ENCODE measurements at places on chromosomes 11 and 22.

DNA sequence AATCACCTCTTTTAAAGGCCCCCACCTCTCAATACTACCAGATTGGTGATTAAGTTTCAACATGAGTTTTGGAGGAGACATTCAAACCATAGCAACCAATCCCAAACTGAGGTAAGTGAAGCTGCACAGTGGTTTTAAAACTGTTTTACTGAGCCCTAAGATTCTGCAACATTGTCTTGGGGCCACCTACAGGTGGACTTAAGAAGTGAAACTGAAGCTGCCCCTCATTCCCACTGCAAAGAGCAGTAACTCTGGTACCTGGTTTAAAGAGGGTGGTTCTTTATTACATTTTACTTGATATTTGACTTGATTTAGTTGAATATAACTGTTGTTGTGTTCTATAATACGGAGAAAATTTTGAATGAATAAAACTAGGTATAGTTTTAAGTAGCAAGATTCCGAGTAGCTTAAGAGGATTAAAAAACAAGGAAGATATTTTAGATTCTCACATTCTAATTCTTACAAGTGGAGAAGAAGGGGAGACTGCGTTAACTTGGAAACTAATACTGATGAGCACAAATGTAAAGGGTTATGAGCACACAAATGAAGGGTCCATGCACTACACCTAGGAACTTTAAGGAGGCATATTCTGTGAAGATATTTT lies 26.7 kb downstream of the SYT9 start:
- DNase-seq: no peak

DNA sequence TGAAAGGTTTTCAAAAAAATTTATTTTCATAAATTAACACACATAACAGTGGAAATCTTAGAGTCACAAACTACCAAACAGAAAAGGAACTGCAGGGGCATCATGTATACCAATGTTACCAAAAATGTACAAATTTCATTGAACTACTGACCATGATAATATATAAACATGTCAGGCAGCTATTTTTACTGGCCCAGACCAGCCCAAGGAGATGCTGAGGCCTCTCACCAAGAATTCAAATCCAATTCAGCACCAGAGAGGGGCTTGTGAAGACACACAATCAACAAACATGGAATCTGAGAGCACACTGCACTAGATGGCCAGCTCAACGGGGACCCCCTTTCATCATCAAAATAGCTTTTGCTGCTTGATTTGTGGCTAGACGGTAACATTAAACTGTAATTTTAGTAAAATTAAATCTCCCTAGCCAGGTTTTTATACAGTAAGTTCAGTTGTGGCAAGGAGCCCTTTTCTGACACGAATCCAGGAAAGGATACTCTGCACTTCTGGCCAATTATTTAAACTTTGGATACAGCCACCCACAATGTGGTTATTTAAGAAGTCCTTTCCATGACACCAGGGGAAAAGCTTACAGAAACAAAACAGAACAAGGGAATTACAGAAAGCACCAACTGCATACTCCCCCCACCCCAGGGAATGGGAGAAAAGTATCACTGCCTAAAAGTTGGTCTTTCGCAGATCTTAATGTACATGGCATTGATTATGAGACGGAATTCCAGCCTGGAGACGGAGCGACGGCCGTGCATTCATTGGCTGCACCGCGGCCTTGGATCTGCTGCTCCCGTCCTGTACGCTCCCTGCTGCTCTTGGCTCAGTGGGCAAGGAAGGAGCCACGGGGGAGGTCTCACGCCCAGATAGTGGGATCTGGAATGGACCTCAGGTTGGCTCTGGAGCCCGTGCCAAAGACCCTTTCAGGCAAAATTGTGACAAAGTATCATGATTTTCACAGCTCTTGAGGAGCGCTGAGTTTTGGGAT lies 19.6 kb upstream of the PISD start:
- no peak for DNase-seq

GRCh38 chr11:64259533-64260067 lies 8.3 kb downstream of the PLCB3 start:
- DNase-seq: no peak

- no peak for DNase-seq
Observed at GRCh38 chr11:109088086-109088485, 333.9 kb upstream of the C11orf87 start.

DNA sequence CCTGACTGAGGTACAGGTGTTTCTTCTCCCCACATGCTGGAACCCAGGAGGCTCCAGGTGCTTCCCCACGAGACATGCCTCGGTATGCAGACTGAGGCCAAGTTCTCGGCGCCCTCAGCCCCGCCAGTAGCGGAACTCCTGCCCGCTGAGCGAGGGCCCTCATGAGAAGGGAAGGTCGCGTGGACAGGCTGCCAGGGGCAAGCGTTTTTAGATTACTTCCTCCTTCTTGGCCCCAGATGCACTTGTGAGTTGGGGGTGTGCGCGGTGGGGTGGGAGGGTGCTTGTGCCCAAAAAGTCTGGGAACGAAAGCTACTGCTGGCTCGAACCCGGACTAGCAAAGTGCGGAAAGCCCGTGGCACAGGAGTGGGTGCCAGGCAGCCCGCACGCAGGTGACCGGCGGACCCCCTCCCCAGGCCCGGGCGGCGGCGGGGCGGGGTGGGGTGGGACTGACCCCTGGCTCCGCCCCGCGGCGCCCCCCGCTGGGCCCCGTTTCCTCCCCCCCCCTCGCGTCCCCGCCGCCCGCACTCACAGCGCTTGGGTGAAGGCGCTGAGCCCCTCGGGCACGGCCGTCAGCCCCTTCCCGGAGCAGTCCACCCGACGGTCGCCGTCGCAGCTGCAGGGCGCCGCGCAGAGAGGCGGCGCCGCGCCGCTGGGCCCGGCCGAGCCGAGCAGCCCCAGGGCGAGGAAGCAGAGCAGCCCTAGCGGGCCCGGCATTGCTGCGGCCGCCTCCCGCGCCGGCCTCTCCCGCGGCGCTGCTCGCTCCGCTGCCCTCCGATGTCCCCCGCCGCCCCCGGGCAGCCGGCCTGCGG lies 797 bp downstream of the LGR4 start:
- DNase-seq: no peak

- no peak for DNase-seq
Observed at GRCh38 chr22:42930810-42931420, 73.8 kb upstream of the ARFGAP3 start.

- DNase-seq: no peak
Observed at GRCh38 chr22:29768052-29768693, 1.0 kb downstream of the UQCR10 start.

- DNase-seq: no peak
Observed at GRCh38 chr22:36360011-36360410, 27.8 kb downstream of the MYH9 start.

DNA sequence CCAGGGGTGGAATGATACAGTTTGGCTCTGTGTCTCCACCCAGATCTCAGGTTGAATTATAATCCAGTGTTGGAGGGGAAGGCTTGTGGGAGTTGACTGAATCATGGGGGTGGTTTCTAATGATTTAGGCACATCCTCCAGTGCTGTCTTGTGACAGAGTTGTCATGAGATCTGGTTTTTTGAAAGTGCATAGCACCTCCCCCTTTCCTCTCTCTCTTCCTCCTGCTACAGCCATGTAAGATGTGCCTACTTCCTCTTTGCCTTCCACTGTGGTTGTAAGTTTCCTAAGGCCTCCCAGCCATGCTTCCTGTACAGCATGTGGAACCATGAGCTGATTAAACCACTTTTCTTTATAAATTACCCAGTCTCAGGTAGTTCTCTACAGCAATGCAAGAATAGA lies 45.1 kb downstream of the THAP12 start:
- no peak for DNase-seq

DNA sequence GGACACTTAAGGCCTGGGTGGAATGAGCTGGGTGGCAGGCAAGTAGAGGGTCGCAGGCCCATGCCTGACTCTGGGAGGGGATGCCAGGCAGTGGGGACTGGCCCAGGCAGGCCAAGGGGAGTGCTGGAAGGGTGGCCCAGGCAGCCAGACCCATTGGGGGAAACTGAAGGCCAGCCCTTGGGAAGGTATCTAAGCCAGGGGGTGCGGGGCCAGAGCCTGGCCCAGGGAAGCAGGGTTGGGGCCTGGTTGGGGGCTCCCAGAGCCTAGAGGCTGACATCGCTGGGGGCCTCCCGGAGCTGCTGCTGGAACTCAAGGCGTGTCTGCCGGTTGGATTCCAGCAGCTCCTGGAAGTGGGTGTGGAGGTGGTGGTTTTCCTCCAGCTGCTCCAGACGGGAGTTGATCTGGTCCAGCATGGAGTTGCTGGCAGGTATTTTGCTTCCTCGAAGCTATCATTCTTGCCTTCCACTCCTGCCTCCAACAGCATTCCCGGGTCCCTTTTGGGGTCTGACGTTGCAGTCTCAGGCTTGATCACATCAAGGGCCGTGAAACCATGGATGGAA lies 35.3 kb upstream of the XBP1 start:
- no peak for DNase-seq

DNA sequence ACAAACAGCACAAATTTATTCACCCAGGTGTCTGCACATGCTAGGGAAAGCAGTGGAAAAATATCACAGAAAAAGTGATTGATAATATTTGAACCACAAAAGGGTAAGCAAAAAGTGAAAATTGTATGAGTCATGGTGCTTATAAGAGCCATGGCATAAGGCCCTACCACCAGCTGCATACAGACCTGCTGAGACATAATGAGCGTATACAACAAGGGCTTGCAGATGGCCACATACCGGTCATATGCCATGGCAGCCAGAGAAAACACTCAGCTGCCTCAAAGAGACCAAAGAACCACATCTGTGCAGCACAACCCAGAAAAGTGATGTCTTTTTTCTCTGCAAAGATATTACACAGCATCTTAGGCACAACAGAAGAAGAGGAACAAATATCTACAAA lies 71.4 kb upstream of the OR9G4 start:
- no peak for DNase-seq

DNA sequence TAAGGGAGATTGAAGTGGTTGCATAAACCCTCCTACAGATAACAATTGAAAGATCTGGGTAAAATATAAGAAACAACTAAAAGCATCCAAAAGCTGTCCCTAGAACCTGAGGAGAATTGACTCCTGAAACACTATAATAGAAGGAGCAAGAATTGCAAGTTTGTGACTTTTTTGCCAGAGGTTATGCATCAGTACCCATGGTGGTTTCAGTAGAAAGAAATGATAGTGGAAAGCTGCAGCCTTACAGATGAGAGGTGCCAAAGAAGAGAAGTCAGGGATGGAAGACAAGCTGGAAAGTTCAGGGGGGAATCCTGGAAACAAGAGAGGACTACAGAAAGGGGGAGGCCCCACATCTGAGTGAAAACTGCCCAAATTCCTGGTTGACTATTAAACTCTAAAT lies 80.7 kb downstream of the PACS1 start:
- DNase-seq: no peak

DNA sequence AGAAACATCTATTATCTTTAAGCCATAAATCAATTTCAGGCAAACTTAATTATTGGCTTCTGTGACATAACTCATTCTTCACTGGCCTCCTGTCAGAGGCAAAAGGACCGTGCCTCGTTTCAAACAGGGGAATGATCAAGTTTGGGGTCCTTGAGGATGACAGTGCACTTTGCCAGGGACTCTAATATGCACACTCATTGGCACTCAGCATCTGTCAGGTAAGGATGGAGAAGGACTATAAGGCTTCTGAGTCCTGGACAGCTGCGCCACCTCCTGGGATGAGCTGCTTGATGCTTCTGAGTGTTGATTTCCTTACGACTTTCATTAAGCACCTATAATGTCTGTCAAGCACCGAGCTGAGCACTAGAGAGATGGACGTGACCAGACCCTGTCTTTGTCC lies 20.2 kb downstream of the BPIFC start:
- no peak for DNase-seq

DNA sequence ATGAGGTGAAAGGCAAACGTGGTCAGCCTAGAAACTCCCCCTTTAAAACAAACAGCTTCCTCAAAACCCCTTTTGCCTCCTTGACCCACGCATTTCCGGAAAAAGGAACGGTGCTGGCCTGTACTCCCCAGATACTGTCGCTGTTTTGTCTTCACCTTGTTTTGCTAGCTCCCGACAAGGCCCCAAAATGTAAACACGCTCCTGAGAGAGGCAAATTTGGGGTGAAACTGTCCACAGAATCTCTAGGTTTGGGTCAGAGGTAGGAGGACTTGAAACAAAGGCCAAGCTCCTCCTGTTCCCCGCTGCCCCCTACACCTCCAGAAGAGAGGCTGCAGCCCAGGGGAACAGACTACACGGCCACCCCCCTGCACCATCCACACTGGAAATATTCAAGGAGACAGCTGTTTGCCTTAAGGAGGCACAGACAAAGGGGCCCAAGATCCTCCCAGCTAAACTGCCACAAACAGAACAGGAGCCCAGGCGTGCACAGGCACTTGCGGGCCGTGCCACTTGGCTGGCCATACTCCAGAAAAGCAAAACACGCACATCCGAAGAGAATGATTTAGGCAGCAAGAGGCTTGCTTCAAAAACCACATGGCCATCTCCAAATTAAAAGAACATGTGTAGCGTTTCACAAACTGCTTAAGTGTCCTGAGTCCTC lies 160.5 kb upstream of the GRK3 start:
- DNase-seq: no peak

GRCh38 chr22:49044091-49044490 lies 783.6 kb downstream of the BRD1 start:
- no peak for DNase-seq

GRCh38 chr11:130409594-130410388 lies 18.6 kb downstream of the ADAMTS8 start:
- DNase-seq: no peak

- DNase-seq: no peak
Observed at GRCh38 chr11:73314117-73314961, 6.3 kb downstream of the ARHGEF17 start.

GRCh38 chr11:10566257-10566957 lies 2.1 kb downstream of the LYVE1 start:
- no peak for DNase-seq

GRCh38 chr22:44325718-44326490 lies 13.2 kb upstream of the SHISAL1 start:
- DNase-seq: no peak

DNA sequence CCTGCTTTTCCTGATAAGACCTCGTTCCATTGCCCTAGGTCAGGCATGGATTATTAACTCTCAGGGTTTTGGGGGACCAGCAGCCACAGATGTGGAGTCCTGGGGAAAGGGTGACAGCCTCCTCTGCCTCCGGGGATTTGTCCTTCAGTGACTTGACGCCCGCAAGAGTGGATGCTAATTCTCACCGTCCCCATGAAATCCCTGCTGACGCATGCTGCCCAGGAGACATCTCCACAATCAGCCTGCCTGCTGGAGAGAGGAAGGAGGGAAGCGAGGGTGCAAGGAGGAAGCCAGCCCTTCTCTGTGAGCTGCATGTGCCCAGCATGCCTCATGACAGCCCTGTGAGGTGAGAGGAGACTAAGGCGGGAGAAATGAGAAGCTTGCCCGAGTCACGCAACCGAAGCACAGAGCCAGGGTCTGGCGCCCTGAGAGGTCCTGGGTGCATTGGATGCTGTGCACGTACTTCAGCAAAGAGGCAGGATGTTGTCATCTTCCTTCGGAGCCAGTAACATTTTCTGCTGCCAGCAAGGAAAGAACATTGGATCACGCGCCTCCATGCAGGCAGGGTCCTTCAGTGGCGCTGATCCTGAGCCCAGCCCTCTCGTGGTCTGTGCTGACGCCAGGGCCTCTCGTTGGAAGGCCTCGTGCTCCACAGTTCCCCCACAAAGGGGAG lies 27.3 kb upstream of the KRTAP5-6 start:
- DNase-seq: no peak

- DNase-seq: no peak
Observed at GRCh38 chr11:128629516-128630106, 42.3 kb upstream of the ETS1 start.

GRCh38 chr22:45460288-45461109 lies 42.2 kb upstream of the FBLN1 start:
- no peak for DNase-seq

Measured in activated T-cell treated with anti-CD3 and anti-CD28 coated beads for 4 hours (primary cell).